ENCODE measurements at places on chromosomes 6 and 20. TPM values are rescaled to one million over a fixed set of nuclear protein-coding genes. Genes with fewer than 3 reads are reported as not detected.

Gene UBD
- total RNA-seq = not detected

GRCh38 chr6:121436274-121436857, 920 bp downstream of the GJA1 start:
- DNase-seq = no peak

DNA sequence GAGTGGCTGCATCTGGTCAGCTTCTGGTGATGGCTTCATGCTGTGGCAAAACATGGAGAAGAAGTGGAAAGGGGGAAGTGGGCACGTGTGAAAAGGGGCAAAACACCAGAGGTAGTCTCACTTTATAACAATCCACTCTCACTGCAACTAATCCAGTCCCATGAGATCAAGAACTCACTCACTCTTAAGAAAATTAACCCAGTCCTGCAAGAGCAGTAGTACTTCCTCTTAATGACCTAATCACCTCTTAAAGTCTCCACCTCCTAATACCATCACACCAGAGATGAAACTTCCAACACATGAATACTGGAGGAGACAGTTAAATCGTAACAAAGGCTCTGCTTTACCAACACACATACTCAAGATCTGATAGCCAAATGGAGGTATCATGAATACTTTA, 152.6 kb downstream of the THEMIS start:
- DNase-seq = no peak

Gene PRL
- not detected for total RNA-seq

DNA sequence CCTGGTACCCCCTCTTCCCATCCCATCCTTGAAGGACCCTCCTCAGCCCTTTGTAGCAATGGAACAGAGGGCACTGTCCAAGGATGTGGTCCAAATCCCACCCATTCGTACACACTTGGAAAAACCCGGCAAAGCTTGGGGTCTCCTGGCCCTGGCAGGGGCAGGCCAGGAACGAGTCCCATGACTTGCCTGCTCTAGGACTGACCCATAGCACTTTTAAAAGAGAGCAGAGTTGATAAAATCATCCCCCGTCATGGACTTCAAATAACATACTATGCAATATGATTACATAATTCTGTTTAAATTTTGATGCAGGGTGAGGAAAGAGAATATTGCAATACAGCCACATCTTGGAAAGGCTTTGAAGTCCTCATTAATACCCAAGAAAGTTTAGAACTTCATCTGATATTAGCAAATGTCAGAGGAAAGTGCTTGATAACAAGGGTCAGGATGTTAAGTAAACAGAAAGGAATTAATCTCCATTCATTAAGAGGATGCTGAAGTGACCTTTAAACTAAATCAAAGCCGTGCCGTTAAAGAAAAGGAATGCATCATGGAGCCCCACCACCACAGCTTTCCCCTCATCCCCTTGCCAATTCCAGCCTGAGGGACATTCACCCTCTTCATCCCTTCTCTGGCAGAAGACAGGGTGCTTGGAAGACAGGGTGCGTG, 60.7 kb upstream of the NXT1 start:
- DNase-seq = no peak

Gene TFAP2D
- not detected for total RNA-seq

Gene C20orf204
- 3.7 TPM for total RNA-seq
